Stimulated activated CD8-positive, alpha-beta memory T cell treated with anti-CD3 and anti-CD28 coated beads, Interleukin-12 subunit alpha, Interleukin-12 subunit beta, amount 100 ng/mL, for 1 hour (primary cell): ENCODE measurements at places on chromosomes 5 and 9.

DNA sequence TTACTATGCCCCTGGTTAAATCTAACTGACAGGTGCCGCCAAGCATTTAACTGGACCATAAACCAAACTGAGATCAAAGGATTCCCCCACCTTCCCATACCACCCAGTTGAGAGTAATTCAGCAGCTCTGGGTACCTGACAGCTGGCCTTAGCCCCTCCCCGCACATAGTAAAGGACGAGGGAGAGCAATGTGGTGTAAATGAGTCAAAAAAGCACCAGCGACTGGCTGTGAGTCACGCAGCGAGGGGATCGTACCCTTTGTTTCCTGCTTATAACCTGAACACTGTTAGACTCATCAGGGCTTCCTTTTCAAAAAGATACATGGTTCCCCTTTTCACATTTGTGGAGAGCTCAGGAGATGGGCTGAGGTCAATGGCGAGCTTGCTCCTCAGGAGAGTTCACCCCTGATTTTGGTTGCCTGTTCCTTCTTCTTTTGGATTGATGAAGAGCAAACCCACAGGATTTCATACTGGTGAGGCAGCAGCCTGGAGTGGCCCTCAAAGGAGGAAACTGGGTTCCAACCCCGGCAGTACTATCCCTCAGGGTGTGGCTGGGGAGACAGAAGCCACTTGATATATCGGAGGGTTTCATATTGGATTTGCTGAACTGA lies 71.5 kb downstream of the ANKRD33B start:
- DNase-seq, result peak; percentile 56

GRCh38 chr5:129899454-129899853 lies 4.8 kb upstream of the CHSY3 start:
- DNase-seq, result no peak

- no peak for DNase-seq
Measured at GRCh38 chr5:94690778-94691177, 72.3 kb downstream of the SLF1 start.

- DNase-seq, result no peak
Measured at GRCh38 chr5:122236270-122237040, 75.6 kb upstream of the SNCAIP start.

GRCh38 chr5:16178745-16179372 lies 732 bp downstream of the MARCHF11 start:
- no peak for DNase-seq

- no peak for DNase-seq
Measured at GRCh38 chr5:147417135-147417813, 92.6 kb downstream of the DPYSL3 start.

GRCh38 chr5:139422307-139422893 lies 16.9 kb downstream of the DNAJC18 start:
- peak; percentile 34 for DNase-seq

- no peak for DNase-seq
Measured at GRCh38 chr5:132422720-132423437, 53.4 kb downstream of the SLC22A5 start.

GRCh38 chr5:74405593-74405992 lies 234.9 kb downstream of the ENC1 start:
- DNase-seq, result no peak

GRCh38 chr5:153883854-153884611 lies 154.7 kb downstream of the FAM114A2 start:
- no peak for DNase-seq

DNA sequence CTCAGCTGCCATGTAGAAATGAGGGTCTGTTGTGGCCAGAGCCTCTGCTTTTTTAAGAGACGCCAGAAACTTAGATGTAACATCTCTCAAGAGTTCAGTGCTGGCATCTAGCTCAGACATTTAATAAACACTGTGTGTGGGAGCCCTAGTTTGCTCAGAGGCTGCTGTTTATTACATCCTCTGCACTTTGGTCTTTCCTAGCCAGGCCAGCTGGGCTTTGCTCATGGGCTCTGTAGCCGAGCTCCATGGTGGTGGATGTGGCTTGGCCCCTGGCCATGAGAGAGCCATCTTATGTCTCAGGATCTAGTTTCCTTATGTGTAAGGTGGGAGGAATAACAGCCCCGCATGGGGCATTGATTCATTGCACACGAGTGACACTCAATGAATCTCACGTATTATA lies 30.0 kb downstream of the ARHGEF37 start:
- DNase-seq, result no peak

DNA sequence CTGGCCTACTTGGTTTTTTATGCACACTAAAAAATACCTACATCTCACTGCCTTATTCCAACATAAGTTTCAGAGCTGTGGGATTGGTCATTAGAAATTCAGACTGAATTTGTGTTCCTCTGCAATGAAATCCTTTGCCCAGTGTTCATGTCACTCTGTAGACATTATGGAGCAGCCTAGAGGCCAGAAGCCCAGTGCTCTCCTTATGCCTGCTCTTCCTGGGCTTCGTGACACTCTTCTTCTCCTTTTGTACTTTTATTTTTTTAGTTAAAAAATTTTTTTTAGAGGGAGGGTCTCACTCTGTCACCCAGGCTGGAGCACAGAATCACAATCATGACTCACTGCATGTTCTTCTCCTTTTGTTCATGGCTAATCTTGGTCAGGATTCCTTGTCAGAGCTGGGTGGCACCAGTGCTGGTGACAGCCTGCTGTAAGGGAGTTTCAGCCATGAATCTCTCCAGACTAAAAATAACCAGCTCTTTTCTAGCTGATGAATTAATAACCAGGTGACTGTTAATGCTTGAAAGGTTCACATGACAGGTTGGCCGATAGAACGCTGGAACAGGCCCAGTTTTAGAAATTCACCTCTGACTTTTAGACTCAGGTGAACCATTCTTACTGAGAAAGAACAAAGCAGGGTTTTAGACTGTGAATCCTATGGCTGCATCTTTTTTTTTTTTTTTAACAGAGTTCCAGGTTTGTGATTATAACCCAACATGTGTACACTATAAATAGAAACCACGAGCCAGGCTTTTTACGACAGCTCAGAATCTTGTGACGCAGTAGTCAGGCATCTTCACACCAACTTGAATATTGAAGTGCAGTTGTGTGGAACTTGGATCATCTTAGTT lies 34.1 kb upstream of the C5orf47 start:
- DNase-seq, result no peak

- DNase-seq, result no peak
Measured at GRCh38 chr5:9283473-9283872, 262.4 kb downstream of the SEMA5A start.

DNA sequence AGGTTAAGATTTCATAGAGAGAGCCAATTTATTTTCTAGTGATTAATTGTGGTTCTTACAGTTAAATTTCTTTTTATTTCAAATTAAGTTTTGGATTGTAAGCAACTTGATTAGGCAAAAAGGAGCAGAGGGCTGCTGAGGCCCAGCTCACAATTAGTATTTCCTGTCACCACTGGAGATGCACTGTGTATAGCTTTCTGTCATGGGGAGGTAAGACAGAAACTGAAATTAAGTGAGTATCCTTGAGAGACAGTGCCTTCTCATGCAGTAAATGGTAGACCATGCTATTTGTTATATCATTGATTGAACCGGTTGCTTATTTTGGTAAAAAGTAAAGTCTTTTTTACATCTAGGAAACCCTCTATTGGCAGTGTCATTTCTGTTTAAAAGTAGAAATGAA lies 190.7 kb downstream of the CCDC171 start:
- DNase-seq, result no peak

DNA sequence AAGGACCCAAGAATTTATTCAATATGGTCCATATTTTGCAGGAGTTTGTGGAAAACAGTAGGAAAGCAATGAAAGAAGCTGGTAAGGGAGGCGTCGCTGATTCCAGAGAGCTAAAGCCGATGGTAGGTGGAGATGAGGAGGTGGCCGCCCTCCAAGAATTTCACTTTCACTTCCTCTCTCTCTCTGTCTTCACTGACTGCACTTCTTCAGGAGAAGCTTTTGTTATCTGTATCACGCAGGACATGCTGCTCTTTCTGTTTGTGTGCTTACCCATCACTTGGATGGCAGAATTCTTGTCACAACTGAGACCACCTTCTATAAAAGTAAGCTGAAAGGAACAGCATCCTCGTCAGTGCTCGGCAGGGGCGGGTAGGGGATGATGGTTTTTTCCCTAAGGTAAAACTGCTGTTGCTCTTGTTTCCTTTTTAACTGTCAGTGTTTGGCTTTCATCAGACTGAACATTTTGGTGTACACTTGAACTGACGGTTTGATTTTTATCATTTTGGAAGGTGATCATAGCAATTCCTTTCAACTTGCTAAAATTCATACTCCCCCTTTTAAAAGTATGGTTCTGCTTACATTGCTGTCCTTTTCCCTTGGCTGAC lies 62.4 kb upstream of the FSD1L start:
- DNase-seq, result no peak

DNA sequence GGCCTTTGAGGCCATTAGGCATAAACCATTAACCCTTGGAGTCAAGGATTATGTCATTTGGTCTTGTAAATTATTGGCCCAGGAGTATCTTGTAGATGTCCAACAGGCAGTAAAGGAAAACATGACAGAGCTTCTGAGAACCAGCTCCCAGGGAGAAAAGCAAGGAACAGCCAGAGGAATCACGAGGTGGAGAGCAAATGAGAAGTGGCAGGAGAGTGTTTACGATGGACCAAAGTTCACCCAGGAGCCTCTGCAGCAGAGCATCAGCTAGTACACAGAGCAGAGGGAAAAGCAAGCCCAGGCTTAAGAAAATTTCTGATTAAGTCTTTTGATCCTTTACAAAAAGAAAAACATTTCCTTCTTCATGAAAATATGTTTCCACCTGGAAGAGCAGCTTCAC lies 206.2 kb downstream of the NDUFS4 start:
- DNase-seq, result no peak

GRCh38 chr9:126690431-126691051 lies 76.8 kb downstream of the LMX1B start:
- DNase-seq, result peak; percentile 33

GRCh38 chr9:83937861-83938455 lies 16.7 kb upstream of the KIF27 start:
- DNase-seq, result no peak

- DNase-seq, result no peak
Measured at GRCh38 chr5:133480366-133480765, 132.0 kb downstream of the FSTL4 start.

- DNase-seq, result no peak
Measured at GRCh38 chr5:164722702-164723101, 1217.3 kb downstream of the MAT2B start.

DNA sequence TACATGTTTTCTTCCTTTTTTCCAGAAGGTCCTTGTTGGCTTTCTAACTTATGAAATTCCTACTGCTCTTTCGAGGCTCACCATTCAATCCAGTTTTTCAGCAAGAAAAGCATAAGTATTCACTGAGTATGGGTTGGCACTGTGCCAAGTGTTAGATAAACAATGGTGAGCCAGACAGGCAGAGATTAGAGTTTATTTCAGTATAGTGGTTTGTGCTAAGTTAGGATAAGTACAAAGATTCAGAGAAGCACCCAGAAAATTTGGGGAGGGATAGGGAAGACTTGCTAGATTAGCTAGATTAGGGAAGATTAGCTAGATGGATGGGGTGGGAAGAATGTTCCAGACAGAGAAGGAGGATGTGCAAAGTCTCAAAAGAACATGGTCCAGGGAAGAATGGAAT lies 122.9 kb downstream of the OXCT1 start:
- no peak for DNase-seq

DNA sequence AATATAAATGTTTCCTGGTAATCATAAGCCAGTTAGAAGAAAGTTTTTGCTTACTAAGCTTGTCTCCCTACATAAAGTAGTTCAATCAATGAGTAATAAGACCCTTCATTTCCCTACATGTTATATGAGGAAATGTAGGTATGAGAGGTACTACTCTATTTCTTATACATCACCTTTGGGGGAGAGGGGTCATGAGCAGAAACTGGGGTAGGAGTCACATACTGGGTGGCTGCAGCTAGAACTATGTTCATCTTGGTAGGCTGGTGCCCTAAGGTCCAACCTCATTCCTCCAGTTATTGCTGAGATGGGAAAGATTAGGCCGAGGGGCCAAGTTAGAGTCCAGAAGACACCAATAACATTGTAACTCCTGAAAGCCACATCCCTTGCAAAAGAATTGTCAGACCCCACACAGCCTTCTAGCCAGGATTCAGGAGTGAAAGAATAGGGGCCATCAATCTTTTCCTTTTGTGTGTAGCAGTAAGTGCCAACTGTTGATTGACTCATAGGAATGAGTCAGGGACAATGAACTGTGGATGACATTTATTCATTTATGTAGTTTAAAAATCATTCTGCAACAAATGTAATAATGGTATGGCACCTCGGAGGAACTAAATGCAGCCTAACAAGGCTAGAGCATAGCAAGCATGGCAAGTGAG lies 21.6 kb upstream of the SREK1 start:
- no peak for DNase-seq

DNA sequence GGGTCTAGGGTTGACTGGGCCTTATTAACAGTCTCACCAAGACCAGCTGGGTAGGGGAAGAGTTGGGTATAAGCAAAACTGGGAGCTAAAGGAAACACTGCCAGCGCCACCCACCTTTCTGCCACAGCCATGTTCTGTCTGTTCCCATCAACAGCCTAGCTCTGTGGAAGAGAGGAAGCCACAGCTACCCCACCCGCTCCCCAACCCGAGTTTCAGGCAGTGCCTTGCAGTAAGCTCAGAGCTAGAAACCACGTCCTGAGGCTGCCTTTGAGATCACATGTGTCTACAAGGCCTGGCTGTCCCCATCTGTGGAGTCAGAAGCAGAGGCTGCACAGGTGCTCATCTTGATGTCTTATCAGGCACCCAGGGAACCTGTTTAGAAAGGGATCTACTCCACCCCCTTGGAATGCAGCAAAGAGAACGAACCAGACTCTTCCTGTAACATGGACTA lies 15.3 kb downstream of the HNRNPH1 start:
- no peak for DNase-seq

DNA sequence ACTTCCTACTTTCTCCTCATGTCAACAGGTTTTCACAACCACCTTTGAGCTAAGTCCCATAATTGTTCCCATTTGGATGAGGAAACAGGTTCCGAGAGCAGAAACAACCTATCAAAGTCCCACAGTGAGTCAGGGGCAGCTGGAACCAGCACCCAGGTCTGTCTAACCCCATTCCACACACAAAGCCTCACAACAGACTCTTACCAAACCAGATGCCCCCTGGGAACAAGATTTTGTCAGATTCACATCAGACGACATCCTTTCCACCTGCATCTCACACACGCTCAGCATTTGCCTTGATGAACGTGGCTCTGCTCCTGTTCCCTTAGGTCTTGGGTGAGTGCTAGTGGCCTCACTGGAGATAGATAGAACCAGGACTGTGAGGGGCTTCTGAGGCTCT lies 17.0 kb downstream of the SWI5 start:
- no peak for DNase-seq

DNA sequence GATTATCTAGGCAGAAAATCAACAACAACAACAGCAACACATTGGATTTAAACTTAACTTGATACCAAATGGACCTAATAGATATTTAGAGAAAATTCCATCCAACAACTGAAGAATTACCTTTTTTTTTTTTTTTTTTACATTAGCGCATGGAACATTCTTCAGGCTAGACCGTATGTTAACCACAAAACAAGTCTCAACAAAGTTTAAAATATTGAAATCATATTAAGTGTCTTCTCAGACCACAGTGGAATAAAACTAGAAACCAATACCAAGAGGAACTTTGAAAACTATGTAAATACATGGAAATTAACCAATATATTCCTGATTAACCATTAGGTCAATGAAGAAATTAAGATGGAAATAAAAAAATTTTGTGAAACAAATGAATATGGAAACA lies 315.8 kb downstream of the CSNK1G3 start:
- no peak for DNase-seq

GRCh38 chr5:92676215-92677165 lies 904.5 kb downstream of the NR2F1-AS1 start:
- DNase-seq, result no peak

GRCh38 chr5:178227929-178228328 lies 4.7 kb downstream of the PHYKPL start:
- DNase-seq, result no peak

- DNase-seq, result no peak
Measured at GRCh38 chr9:37931592-37931991, 27.7 kb upstream of the SLC25A51 start.
